Stimulated activated CD8-positive, alpha-beta memory T cell treated with anti-CD3 and anti-CD28 coated beads, Interleukin-15, amount 100 ng/mL, for 48 hours (primary cell): ENCODE measurements at places on chromosomes 2 and 18.

DNA sequence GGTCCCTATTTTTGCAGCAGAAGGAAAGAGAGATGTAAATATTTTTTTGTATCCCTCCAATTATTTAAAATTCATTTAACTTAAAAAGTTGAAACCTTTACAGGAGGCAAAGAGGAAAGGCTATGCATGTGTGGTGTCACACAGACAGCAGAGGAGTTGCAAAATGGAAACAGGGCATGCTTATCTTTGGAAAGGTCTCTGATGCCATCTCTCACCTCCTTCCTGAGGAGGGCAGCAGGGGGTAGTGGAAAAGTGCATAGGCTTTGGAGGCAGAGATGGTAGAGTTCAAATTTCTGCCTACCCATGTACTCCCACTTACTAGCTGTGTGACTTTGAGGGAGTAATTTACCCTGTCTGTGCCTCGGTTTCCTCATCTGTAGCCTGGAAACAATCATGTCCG is 99.6 kb upstream of the MCFD2 start:
- no peak for DNase-seq

- DNase-seq, result no peak
These were observed 215.5 kb downstream of the NCKAP5 start for GRCh38 chr2:133352719-133353118.

GRCh38 chr2:118431165-118431517 is 342.9 kb downstream of the INSIG2 start:
- no peak for DNase-seq

GRCh38 chr2:175432021-175432420 is 250.5 kb upstream of the ATP5MC3 start:
- DNase-seq, result no peak

DNA sequence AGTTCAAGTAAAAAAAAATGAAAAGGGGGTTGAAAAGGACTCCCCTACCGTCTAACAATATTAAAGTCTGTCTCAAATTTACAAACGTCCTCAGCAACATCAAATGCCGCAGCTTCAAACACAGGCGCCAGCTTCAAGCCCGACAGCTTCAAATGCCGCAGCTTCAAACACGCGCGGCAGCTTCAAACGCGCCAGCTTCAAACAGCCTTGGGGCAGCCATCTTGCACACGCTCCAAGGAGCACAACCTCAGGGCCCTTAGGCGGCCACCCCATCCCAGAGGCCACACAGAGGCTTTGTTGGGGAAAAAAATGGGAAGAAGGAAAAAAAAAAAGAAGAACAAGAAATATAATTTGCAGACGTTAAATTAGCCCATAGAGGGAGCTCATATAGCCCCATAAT is 244.4 kb upstream of the VRK2 start:
- DNase-seq, result no peak

DNA sequence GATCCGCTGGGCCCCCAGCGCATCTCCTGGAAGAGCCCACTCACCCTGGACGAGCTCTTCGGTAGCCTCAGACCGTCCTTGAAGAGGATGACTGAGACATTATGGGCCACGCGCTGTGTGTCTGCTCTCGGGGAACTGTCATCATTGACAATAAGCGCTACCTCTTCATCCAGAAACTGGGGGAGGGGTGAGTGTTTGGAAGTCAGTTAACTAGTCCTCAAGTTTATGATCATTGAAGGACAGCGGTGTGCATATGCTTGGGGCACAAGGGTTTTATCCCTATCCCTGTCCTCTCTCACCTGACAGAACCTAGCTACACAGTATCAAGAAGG is 586 bp downstream of the STK16 start:
- no peak for DNase-seq

DNA sequence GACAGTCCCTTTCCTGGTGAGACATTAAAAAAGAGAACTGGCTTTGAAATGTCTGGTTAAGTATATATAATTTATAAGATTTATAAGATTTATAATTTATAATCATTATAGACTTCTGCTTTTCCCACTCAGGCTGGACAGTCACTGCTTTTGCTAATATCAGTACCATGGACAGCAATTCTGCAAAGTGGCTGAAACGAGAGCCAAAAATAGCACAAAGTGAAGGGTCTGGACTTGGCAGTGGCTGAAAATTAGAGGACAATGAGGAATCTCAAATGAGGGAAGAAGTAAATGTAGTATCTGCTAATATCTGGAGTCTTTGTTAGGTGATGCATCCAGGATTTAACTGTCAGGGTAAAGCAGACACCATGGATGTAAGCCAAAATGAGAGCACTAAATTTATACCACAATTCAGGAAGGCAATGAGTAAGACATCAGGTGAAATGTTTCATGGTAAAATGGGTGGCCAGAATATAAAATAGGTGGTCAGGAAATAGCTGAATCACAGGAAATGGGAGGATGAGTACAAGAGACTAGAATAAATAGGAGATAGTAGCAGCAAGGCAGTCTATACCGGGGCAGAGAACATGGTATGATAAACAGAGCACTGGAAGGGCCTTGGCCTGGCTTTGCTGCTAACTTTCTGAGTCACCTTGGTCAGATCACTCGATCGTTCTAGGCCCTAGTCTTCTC is 39.6 kb upstream of the BOD1L2 start:
- DNase-seq, result no peak

- no peak for DNase-seq
These were observed 62.6 kb upstream of the ST6GAL2 start for GRCh38 chr2:106948540-106948939.

- no peak for DNase-seq
These were observed 110.9 kb upstream of the EPC2 start for GRCh38 chr2:148533685-148534084.

GRCh38 chr2:150309311-150310080 is 178.0 kb downstream of the RND3 start:
- no peak for DNase-seq

DNA sequence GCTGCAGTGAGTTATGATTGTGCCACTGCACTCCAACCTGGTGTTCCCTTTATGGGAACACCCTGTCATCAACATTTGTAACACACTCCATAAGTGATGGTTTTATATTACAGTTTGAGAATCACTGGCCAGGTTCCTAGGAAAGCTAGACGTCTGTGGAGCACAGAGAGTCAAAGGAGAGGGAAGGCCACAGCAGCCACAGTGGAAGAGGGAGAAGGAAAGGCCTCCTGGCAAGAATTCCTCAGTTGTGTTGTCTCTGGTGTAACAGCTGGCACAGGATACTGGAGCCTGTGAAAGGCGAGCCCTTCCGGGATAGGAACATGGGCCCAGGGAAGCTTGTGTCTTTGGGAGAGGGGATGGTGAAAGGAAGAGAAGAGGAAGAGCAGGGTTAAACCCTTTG is 360.5 kb upstream of the PIK3C3 start:
- DNase-seq, result no peak

GRCh38 chr2:53753041-53753440 is 14.6 kb upstream of the CHAC2 start:
- DNase-seq, result no peak

DNA sequence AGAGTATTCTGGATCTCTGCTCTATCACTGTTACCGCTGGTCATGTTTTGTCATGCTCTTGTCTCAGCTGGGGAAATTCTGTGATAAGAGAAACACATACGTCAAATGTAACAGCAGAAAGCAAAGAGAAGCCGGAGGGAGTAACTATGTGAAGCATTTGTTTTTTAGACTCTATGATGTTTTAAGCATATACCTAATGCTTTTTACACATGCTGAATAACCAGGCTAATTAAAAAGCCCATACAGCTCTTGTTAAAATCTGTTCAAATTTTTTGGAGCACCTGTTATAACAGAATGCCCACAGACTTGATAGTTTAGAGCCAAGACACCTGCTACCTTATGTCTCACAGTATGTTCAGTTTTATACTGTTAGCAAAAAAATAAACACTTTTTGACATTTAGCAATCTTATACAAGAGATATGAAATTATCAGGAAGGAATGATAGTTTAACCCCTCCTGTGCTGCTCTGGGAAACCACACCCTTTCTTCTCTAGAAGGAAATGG is 92.3 kb upstream of the TANK start:
- DNase-seq, result no peak

- no peak for DNase-seq
These were observed 247.7 kb upstream of the REV1 start for GRCh38 chr2:99737537-99737936.

DNA sequence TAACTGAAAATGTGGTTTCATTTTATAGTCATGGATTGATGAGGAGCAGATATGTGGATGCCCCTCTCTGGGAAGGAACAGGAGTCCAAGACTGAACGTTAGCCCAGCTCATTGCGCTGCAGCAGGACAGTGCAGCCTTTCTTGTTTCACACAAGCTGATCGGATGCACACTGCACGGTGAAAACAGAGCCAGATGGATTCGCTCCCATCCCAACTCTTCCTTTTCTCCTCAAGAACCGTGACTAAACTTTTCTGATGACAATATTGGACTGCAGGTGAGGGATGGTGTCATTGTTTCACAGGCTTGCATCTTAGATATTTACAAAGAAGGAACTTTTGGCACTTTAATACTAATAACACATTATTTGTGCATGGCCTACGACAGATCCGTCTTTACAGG is 33.8 kb upstream of the COPS8 start:
- DNase-seq, result no peak

- DNase-seq, result no peak
These were observed 22.0 kb upstream of the MAP4K4 start for GRCh38 chr2:101675512-101675911.

GRCh38 chr2:20589975-20590703 is 60.8 kb downstream of the HS1BP3 start:
- no peak for DNase-seq
